ENCODE measurements at places on chromosomes 16 and 17.

DNA sequence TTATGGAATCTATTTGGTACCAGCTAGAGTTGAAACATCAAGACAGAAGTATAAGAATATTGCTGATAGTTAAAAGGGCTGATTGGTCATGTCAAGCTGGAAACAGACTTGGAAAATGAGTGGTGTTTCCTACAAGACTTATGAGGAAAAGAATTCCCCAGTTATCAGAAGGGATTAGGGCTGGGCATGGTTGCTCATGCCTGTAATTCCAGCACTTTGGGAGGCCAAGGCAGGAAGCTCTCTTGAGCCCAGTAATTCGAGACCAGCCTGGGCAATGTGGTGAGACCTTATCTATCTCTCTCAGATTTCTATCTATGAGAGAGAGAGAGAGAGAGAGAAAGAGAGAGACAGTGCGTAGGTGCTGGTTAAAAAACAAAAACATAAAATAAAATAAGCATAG is 139.5 kb upstream of the PMFBP1 start:
- DNase-seq, result no peak

DNA sequence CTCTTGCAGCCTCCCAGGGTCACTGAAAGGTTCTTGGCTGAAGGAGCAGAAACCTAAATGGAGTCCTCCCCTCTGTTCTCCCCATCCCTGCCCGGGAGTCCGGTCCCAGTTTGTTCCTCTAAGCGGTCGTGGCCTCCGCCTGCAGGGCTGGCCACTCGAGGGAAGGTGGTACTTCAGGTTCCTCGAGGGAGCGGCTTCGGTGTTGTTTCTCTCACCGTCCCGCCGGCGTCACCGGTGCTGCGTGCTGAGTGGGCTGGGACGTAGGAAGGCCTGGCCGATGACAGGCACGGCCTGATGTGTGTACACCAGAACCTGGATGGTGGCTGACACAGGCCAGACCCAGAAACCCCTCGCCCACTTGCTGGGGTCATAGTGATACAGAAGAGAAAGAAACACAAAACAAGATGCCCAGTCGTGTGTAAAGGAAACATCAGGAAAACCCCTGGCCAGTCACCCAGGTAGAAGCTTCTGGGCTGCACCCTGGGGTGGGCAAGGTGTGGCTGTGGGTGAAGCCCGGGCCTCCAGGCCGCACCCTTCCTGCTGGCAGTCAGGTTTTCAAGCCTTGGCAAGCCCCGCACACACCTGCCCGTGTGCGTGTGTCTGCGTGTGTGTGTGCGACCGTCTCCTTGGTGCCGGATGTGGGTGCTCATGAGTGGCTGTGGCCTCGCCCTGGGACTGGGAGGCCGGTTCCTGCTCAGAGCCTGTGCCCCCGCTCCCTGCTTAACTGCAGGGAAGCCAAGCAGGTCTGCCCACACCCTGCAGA is 52.0 kb downstream of the BAIAP2 start:
- no peak for DNase-seq

DNA sequence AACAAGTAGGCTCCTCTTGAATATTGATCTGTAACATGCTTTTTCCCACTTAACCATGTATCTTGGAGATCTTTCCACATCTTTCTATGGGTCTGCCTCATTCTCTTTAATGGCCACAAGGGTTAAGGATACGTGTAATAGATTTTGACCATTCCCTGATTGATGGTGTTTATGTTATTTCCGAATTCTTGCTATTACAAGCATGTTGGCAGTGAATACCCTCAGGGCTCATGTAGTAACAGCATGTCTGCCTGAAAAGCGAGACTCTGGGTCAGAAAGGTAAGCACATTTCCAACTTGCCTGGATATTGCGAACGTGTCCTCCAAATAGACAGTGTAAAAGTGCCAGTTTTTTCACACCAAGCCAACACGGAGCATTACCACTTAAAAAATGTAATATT is 5.0 kb downstream of the TAC4 start:
- no peak for DNase-seq

DNA sequence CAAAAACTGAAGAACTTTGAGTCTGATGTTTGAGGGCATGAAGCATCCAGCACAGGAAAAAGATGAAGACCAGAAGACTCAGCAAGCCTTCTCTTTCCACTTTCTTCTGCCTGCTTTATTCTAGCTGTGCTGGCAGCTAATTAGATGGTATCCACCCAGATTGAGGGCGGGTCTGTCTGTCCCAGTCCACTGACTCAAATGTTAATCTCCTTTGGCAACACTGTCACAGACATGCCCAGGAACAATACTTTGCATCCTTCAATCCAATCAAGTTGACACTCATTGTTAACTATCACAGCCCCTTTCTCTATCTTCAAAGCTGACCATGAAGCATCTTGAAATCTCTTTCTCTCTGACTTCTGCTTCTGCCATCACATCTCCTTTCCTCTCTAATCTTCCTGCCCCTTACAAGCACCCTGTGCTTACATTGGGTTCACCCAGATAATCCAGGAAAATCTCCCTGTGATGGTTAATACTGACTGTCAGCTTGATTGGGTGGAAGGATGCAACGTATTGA is 115.9 kb upstream of the CDH13 start:
- no peak for DNase-seq

- no peak for DNase-seq
Measured at GRCh38 chr17:81400154-81400977, 5.1 kb downstream of the BAHCC1 start.

GRCh38 chr17:45747911-45748310 is 36.2 kb upstream of the CRHR1 start:
- DNase-seq, result no peak

DNA sequence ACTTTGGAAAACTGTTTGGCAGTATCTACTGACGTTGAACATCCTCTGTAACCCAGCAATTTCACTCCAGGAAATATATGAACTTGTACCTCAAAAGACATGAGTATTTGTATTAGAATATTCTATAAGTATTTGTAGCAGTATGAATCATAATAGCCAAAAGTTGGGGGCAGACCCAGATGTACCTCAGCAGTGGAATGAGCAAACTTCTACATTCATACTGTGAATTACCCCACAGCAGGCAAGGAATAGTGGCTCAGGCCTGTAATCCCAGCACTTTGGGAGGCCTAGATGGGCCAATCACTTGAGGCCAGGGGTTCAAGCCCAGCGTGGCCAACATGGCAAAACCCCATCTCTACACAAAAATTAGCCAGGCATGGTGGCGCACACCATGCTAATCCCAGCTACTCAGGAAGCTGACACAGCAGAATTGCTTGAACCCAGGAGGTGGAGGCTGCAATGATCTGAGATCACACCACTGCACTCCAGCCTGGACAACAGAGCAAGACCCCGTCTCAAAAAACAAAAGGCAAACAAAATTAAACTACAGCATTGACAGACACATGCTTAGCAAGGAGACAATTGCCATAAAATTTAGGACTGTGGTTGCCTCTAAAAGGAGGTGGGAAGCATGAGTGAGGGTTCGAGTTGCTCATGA is 11.2 kb upstream of the HELZ start:
- DNase-seq, result no peak
